ENCODE measurements at places on chromosomes 3 and 15.
A peak's percentile ranks its signal among the peaks of the same experiment; 100 is the strongest.

GRCh38 chr15:29857221-29857789 is 35.0 kb upstream of the TJP1 start:
- DNase-seq: no peak

- no peak for DNase-seq
Observed at GRCh38 chr3:64237083-64237482, 11.8 kb upstream of the PRICKLE2 start.

DNA sequence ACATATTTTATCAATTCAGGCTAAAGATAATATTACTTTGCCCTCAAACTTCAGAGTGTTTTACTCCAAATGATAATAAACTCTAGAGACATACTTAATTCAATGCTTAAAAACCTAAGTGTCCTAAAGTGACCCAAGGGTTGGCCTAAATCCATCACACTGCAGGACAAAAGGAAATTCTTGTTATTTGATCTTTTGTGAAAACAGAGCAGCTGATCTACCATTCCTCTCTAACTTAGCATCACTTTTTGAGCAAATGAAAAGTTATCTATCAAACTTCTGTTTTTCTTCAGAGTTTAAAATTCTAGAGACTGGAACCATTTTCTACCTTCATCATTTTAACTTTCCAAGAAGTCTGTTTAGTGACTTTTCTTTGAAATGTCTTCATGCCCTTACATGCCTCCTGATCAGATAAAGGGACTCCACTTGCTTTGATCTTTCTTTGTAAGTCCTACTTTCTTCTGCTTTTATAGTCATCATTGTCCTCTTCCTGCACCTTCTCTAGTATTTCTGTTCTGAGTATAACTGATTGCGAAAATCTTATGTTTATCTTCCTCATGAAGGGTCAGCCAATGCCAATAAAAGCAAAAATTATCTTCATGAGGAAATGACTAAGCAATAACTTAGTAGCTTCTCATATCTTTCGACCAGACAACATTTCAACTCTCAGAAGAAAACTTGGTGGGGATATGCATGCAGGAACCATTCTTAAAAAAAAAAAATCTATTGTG is 378.7 kb upstream of the TGFBR2 start:
- peak; percentile 92 for DNase-seq

GRCh38 chr15:63997715-63998442 is 48.4 kb downstream of the DAPK2 start:
- DNase-seq: no peak

GRCh38 chr3:4271834-4272233 is 31.3 kb upstream of the SETMAR start:
- DNase-seq: peak; percentile 42

DNA sequence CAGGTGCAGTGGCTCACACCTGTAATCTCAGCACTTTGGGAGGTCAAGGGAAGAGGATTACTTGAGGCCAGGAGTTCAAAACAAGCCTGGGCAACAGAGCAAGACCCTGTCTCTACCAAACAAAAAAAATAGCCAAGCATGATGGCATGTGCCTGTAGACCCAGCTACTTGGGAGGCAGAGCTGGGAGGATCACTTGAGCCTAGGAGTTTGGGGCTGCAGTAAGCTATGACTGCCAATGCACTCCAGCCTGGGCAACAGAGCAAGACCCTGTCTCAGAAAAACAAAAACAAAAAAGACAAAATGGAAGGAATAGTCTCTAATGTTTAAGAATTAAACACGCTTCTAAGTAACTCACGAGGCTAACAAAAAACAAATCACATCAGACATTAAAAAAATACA is 106.5 kb downstream of the DLG1 start:
- no peak for DNase-seq

GRCh38 chr3:156497326-156497725 is 57.6 kb downstream of the SSR3 start:
- peak; percentile 81 for DNase-seq

GRCh38 chr3:102265720-102266119 is 169.1 kb upstream of the ZPLD1 start:
- DNase-seq: no peak

DNA sequence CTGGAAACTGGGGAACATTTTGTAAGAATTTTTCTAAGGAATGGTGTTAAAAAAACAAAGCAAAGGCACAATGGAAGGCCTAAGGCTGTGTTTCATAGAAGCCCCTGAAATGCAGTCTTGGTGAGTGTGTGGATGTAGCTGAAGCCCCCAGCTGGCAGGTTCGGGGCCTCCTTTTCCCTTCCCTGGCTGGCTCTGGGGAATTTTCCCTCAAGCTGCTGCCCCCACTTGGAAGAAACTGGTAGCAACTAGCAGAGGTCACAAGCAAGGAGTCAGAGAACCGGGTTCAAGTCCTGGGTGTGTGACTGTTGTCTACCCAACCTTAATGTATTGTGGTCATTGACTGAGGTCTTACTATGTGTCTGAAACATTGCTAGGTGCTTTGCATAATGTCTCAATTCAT is 85.3 kb upstream of the MYZAP start:
- DNase-seq: peak; percentile 32
